Right ventricle myocardium inferior (tissue), 1 donor: ENCODE measurements at places on chromosomes 1 and 21.

DNA sequence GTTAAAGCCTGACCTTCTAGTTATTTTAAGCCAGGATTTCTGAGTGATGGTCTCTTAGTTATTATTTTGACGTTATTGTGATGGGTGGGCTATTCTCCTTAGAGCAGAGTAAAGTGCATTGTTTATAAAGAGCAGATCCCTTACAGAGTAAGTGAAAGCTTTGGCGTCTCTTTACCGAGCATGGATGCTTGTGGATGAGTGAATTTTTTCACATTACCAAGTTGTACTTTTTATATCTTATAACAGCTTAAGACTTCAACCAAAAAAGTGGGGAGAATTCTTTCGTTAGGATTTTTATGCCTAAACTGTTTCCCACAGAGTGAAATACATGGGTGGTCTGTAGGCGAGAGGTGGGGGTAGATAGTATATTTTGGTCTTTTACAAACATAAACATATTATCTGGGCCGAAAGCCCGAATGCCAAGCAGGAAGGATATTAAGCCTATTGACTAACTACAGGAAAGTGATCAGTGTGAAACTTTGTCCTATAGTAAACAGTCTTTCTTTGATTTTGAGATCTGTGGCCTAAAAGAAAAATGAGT, 279.1 kb upstream of the C1orf105 start:
- no peak for DNase-seq

- no peak for DNase-seq
Measured at GRCh38 chr1:186531561-186532165, 70.7 kb upstream of the PDC start.

DNA sequence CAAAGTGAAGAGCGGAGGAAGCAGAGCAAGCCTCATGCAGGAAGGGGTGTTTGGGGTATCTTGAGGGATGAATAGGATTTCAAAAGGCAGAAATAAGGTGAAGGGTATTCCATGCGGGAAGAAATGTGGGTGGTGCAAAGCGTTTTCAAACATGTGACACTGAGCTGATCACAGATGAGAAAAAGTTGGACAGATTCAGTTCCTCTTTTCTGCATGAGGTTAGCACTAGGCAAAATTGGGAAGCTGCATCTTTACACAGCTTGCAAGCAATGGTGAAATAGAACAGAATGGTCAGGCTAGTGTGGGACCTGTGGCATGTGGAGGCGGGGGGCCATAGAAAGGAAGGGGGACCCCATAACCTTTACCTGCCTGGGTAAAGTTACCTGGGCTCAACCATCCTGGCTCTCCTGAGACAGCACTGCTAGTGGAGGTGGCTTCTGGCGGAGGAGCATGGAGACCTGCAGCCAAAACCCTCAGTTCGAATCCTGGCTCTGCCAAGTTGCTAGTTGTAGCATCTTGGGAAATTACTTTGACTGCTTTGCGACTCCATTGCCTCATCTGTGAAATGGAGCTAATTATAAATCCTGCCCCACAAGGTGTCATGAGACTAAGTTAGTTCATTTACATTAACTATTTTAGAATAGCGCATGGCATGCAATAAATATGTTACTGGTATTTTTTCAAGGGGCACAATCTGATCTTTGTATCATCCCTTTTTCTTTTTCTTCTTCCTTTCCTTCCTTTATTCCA, 16.4 kb downstream of the KCNA10 start:
- DNase-seq = no peak

DNA sequence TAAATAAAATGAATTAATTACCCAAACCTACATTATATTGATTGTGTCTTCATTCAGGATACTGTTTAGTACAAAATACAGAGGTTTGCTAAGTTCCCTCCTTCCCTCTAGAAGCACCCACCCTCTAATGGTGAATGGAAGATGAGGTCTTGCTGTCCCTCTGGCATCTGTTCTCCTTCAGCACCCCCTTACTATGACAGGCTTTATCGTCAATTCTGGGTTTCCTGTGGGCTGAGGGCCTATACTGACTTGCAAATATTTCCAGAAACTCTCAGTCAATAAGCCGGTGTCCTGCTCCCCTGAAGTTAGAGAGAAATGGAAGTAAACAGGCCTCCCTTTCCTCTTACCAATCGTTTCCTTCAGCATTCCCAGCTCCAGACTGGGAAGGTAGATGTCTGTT, 13.2 kb downstream of the LAX1 start:
- DNase-seq = no peak

DNA sequence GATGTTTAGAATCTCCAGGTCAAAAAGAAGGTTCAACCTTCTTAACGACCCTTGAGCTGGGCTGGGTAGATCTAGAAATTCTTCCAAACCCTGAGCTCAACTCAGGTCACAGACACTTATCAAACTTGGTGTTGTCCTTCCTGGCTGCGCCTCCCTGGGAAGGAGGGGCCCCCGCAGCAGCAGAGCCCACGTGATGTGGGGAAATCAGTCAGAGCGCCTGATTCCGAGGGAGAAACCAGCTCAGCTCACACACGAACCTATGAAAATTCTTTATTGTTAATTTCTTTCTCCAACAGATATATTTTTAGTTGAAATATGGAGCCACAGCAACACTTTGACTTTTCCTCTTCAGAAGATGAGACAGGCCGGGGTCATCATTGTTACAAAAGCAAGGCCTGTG, 24.3 kb upstream of the CLSTN1 start:
- no peak for DNase-seq

DNA sequence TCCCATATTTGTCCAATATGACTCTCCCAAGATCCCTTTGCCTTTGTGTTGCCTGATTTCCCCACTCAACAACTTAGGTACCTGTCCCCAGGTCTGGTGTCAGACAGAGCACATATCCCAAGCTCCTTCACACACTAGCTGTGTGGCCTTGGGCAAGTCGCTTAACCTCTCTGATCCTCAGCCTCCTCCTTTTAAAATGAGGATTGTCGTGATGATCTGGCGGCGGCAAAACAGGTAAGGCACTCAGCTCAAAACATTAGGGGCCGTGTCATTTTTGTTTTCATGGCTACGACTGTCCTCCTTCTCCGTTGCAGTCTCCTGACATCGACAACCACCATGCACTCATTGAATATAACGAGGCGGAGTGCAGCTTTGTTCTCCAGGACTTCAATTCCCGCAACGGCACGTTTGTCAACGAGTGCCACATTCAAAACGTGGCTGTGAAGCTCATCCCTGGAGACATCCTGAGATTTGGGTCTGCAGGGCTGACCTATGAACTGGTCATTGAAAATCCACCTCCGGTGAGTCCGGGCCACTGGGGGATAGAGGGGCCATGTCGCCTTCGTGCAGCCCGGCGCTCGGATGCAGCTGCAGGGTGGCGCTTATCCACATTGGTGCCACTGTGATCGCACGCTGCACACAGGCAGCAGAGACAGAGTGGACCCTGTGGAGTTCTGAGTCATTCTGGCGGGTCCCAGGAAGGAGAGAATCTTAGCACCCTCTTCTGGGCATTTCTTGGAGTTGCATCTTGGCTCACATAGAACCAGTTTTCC, 25.2 kb downstream of the FHAD1 start:
- DNase-seq = peak; percentile 72

DNA sequence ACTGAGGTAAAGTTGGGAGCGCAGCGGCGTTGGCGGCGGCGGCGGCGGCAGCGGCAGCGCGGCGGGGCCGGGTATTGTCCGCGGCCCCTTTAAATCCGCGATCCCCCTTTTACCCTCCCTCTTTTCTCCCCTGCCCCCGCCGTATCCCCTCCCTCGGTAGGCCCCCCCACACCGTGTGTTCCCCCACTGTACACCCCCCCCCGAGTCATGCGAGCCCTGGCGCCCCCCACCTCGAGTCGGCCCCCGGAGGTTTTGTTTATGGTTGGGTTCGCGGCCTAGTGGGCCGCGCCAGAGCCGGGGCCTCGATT, 169 bp downstream of the UBAP2L start:
- DNase-seq = no peak

DNA sequence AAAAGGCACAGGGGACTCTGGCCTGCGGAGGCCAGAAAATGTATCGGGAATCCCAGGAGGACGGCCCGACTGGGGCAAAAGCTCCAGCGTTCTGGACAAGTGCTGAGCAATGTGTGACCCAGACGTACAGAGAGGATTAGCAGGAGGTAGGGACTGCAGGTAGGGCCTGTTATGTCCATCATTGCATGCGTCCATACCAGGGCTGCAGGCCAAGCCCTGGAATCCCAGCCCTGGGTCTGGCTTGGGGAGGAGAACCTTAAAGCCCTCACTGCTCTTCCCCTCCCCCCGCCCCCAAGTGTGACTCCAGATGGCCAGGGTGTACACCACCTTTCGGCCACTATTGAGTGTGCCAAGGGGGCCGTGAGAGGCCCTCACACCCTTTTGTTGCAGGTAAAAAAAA, 2.0 kb downstream of the RNF207 start:
- DNase-seq = no peak

DNA sequence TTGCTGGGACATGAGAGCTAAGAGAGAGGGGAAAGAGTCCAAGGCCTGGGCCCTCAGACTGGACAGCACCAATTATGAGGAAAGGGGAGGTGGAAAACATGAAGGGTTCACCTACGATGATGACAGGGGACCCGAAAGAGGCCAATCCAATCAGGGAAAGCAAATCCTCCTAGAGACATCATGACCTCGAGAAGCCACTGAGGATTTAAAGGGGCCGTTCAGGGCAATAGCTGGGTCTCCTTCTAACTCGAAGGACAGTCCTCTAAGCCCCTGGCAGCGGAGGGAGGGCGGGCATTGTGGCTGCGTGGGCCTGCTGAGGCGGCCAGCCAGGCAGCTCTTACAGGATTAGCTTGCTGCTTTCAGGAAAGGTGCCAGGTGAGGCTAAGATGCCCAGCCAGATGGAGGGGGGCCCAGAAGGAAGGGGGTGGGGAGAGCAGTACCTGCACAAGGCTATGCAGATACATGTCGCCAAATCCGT, 7.4 kb downstream of the MEF2D start:
- DNase-seq = no peak

DNA sequence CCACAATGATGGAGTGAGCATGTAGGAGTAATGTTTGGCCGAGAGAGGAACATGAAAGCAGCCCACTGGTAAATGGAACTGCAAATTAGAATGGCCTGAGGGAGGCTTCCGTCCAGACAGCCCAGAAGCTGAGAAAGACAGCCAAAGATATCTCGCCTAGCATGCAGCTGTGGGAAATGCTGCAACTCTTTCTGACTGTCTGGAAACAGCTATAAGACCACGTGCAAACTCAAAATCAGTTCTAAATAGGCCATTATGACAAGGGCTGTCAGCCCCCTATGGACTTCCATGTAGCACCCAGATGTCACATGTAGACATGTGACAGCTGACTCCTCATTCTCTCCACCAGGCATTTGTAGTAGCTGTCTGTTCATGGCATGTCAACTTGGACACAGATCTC, 62.9 kb upstream of the ATP1A1 start:
- DNase-seq = no peak

GRCh38 chr1:46421739-46422138, 27.6 kb downstream of the FAAH start:
- no peak for DNase-seq

- no peak for DNase-seq
Measured at GRCh38 chr1:95122151-95122697, 5.1 kb downstream of the TLCD4 start.

DNA sequence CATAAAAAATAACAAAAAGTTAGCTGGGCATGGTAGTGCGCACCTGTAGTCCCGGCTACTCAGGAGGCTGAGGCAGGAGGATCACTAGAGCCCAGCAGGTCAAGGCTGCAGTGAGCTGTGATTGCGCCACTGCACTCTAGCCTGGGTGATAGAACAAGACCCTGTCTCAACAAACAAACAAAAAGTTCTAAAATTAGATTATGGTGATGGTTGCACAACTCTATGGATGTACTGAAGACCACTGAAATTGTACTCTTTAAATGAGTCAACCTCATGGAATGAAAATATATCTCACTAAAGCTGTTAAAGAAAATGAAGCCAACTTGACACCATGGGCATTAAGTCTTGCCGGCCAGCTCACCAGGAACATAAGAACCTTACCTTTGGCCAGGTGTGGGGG, 9.1 kb downstream of the MRAP start:
- DNase-seq = no peak

DNA sequence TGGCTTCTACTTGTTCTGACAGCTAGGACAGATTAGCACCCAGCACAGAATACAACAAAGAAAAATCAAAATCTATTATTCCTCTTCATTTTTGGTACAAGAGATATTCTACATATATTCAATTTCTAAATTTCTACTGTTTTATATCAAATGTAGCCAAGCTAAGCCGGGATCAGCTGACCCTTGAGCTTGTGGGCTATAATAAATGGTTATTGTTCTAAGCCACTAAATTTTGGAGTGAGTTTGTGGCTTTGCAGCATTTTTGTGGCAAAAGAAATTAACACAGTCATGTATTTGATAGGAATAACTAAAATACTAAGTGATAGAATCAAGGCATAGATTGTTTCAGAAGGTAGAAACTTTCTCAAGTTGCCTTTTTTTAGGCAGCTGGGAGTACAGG, 50.7 kb downstream of the APP start:
- DNase-seq = no peak

GRCh38 chr21:37878946-37879660, 37.2 kb downstream of the KCNJ6 start:
- no peak for DNase-seq

DNA sequence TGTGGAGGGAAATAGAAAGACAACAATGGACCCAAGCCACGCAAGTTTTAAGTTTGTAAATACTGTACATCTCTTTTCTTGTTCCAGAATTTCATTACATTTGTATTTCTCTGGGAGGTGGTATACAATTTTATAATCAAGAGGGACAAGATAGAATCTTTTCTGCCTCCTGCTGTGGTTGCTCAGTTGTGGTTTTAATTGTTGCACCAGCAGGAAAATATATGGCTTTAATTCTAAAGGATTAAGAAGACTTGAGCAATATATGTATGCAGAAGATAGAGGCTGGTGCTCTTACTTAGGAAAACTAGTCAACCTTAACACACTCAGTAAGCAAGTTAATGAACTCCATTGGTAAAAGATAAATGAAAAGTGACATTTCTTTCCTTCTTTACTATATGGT, 19.8 kb upstream of the ASB17 start:
- no peak for DNase-seq

DNA sequence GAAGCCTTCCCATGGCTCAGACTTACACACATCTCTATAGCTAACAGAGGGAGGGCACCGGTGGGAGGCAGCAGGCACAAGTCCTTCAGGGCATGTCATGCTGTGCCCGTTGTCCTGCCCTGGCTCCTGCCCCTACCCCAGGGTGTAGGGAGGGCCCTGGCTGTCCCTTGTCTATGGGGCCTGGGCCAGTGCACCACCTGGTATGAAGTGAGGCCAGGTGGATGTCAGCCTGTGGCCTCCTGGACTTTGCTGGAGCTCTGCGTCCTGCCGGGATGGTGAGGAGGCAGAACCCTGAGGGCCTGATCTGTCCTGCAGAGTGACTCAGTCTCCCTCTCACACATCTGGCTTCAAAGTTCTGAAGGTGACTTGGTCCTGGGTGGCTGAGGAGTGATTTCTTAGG, 47.3 kb upstream of the GPR37L1 start:
- DNase-seq = no peak

GRCh38 chr1:28074892-28075511, 13.4 kb downstream of the EYA3 start:
- DNase-seq = no peak

DNA sequence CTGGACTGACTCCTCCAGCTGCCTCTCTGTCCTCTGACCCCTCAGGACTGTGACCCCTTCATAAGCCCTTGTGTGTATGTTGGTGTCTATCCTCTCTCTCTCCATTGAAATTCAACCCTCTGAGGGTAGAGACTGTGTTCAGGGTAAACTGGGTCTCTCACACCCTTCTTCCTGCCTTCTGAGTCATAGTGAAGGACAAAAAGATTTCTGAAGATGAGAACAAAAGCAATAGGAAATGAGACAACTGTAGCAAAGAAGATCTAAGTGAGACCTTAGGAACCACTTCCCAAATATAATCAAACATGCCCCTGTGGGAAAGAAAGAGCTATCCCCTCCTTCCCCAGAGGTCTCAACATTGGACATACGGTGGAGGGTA, 16.9 kb downstream of the NUAK2 start:
- DNase-seq = no peak

GRCh38 chr1:43683560-43683959, 23.8 kb upstream of the ST3GAL3 start:
- DNase-seq = no peak
